ENCODE measurements at places on chromosomes 13 and 19.

GRCh38 chr13:51955281-51955771, 55.9 kb downstream of the ATP7B start:
- peak; percentile 79 for DNase-seq

DNA sequence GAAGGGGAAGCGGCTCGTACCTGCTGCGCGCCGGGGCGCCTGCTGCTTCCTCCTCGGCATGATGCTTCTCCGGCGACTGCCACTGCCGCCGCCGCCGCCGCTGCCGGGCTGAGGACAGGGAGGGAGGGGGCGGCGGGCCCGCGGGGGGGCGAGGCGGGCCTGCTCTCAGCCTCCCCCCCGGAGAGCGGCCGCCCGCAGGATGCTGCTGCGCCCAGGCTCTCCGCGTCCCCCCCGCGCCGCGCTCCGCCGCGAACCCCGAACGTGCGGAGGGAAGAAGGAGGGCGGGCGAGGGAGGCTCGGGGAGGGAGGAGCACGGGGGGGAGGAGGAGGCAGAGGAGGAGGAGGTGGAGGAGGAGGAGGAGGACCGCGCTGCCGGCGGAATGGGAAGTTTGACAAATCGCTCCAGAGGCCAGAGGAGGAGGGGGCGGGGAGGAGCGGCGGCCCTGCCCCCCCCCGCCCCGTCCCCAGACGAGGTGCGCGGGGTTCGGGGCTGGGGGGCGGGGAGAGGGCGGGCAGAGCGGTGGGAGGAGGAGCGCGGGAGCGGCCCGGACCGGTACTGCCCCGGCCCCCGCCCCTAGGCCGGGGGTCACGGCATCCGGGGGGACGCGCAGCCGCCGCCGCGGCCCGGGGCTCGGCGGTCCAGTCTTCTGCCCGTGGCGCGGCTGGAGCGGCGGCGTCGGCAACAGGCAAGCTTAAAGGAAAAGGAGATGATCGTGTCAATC, at the start of gene TSHZ3:
TSS of gene TSHZ3 (minus strand) at position 277 of the 722 bp plus-strand sequence. CDS start at position 60, 217 bp downstream.
- no peak for DNase-seq

DNA sequence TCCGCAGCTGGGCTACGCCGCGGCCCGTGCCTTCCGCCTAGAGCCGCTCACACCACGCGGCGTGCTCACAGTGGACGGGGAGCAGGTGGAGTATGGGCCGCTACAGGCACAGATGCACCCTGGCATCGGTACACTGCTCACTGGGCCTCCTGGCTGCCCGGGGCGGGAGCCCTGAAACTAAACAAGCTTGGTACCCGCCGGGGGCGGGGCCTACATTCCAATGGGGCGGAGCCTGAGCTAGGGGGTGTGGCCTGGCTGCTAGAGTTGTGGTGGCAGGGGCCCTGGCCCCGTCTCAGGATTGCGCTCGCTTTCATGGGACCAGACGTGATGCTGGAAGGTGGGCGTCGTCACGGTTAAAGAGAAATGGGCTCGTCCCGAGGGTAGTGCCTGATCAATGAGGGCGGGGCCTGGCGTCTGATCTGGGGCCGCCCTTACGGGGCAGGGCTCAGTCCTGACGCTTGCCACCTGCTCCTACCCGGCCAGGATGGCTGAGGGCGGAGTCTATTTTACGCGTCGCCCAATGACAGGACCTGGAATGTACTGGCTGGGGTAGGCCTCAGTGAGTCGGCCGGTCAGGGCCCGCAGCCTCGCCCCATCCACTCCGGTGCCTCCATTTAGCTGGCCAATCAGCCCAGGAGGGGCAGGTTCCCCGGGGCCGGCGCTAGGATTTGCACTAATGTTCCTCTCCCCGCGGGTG, 7.4 kb downstream of the DBP start:
- DNase-seq, result peak; percentile 54

DNA sequence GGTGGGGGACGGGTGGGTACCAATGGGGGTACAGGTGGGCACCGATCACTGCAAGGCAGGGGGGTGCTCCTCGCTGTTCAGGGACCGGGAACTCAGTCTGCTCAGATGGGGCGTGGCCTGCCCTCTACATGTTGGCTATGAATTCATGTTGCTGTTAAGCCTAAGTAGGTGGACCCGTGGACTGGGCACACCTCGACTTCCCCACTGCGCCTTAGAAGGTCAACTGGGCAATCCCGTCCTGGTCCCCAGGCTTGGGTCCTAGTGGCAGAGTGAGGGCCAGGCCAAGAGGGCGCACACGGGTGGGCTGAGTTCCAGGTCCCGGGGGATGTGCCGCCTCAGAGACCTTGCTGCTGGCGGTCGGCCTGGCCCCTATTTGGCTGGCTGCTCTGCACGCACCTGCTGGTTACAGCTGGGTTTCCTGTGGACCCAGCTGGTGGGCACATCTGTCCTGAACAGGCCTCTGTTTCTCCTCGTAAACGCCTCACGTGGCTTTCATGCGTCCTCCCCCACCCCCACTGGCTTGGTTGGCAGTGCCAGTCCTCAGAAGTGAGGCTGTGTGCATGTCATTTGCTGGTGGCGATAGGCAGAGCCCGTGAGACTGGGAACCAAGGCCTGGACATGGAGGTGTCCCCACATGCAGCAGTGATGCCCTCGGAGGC, 13.5 kb upstream of the ZNF554 start:
- no peak for DNase-seq

- peak; percentile 91 for DNase-seq
These were observed 10.2 kb upstream of the JSRP1 start for GRCh38 chr19:2266183-2266993.

GRCh38 chr13:48909056-48909389, 66.7 kb upstream of the FNDC3A start:
- DNase-seq, result no peak

GRCh38 chr13:21020581-21020980, 40.8 kb downstream of the LATS2 start:
- DNase-seq, result no peak

GRCh38 chr13:32894589-32895001, 121.6 kb upstream of the KL start:
- DNase-seq, result peak; percentile 25

- DNase-seq, result peak; percentile 99
These were observed 12.8 kb downstream of the IER2 start for GRCh38 chr19:13162724-13163608.

GRCh38 chr13:71149498-71150363, 717.3 kb downstream of the DACH1 start:
- no peak for DNase-seq

GRCh38 chr19:42577016-42577415, 17.7 kb downstream of the CEACAM8 start:
- DNase-seq, result no peak

DNA sequence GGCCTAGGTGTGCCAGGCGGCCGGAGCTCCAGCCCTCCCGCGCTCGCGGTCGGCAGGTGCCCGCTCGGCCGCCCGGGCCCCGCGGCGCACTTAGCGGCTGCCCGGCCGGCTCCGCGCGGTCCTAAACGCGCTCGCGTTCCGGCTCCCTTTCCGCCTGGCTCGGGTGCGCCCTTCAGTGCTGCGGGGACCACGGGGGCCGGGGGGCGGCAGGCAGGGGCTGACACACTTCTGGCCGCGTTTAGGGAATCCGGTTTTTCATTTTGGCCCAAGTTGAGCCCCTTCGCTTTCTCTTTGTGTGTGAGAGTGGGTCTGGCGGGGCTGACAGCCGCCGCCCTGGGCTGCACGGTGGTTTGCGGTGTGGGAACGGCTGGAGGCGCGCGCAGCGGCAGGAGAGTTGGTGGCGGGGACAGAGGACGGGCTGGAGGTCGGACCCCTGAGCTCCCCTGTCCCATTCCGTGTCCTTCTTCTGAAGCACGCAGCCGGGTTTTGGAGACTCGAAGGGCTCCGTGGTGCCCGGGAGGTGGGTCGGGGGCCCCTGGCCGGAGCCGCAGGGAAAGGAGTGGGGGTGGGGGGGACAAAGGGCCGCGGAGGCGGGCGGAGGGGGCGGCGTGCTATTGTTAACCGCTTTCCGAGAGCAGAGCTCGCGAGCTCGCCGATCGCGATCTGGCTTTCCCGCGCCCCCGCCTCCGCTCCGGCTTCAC, 3.1 kb downstream of the FGF9 start:
- DNase-seq, result no peak

GRCh38 chr19:46737298-46737654, 8.6 kb upstream of the FKRP start:
- DNase-seq, result no peak

- no peak for DNase-seq
These were observed 280.6 kb downstream of the DCLK1 start for GRCh38 chr13:35850569-35850968.

DNA sequence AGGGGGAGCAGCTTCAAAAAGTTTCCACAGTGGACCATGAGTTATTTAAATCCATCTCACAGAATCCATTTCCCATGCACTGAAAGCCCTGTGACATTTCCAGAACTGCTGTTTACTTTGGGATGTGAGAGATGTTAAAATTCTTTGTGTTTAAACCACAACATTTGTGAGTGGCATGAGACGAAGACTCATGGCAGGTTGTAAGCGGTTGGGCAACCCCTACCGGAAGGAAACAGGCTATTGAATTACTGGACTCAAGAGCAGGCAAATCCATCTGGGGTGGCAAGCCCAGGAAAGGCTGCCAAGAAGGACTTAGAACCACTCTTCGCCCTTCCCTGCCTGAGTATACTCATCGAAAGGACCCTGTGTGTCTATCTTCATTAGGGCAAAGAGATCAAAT, 22.3 kb upstream of the CLDN10 start:
- no peak for DNase-seq

GRCh38 chr19:17695198-17695597, 7.0 kb upstream of the UNC13A start:
- DNase-seq, result no peak

DNA sequence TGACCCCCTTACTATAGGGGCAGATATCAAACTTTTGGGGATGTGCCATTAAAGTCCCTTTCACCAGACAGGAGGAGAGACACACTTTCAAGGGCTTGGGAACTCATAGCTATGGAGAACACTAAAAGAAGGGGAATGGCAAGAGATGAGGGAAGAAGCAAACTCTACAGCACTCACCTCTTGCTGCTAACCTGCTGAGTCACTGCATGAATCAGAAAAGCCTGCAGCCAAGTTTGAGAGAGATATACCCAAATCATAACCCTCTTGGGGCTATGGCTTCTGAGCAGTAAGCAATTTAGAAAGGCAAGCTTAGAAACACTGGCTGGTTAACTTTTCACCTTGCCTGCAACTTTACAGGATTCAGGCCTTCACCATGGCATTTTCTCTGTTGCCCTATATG, 1028.0 kb downstream of the UQCRFS1 start:
- DNase-seq, result no peak

DNA sequence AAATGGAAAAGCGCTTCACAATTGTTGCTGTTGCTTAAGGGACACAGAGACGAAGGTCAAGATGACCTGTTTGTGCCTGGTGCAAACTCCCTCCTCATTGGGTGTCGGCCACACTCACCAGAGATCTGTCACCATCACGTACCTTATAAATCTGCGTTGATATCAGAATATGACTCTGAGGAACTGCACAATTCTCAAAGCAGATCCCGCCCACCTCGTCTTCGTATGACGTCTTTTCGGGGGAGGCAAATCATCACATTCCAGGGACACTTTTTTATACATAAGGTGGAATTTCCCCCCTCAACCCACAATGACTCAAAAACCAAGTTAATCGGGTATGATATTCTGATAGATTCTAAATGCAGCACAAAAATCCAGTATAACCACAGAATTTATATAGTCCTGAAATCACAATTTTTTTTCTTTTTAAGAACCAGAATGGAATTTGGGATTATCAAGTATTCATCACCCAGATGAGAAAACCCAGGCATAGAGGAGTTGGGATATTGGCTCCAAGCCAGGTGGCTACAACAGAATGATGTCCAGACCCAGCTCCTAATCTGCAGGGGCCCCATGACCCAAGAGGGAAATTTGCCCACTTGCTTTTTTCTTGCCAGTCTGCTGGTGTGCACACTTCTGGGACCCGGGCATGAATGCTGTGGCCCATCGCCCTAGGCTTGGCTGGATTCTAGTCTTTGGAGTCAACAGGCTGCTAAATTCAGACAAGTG, 50.6 kb upstream of the MTIF3 start:
- no peak for DNase-seq

- no peak for DNase-seq
These were observed 135.7 kb downstream of the DIAPH3 start for GRCh38 chr13:60028021-60028420.

- DNase-seq, result peak; percentile 70
These were observed 1.4 kb downstream of the PEG3 start for GRCh38 chr19:56838909-56839651.

DNA sequence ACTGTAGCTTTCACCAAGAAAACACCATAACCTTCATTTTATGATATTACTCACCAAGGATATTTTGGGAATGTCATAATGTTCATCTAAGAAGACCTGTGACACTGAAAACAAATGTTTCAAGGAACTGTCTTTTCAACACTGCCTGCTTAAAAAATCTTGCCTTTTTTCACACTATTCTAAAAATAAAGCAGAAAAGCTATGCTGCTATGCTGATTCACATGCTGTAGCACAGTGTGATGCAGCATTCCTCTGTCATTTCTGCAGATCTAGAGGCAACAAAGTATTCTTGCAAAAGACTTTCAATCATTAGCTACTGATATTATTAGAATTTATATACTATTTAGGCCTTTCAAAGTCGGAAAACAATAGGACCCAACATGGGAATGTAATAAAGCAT, 525.7 kb downstream of the UQCRFS1 start:
- DNase-seq, result no peak

DNA sequence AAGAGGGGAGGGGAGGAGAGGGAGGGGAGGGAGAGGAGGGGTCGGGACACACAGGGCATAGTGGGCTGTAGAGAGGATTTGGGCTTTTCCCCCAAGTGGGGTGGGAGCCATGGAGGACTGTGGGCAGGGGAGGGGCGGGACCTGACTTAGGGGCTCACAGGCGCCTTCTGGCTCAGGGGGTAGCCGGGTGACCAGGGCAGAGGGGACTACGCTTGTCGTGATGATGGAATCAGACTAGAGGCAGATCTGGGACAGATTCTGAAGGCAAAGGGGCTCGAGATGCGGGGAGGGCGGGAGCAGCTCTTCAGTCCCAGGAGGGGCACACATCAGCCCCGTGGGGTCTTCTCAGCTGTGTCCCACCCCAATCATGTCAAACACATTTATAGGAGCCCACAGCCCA, 13.5 kb downstream of the NDUFA11 start:
- DNase-seq, result no peak

DNA sequence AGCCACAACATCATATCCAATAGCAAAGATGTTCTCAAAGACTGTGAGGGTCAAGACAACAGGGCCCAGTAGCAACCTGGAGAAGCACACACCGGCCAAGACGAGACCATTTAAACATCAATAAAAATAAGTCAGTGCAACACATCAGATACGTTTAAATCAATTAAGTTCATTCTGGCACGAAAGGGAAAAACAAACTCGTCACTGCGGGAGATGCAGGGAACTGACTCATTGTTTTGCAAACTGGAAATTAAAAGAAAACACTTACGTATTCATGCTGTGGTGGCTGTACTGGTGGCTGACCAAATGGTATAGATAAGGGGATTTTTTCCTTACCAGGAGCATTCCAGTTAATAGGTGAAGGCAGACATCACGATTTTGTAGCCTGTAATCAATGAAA, 26.3 kb upstream of the SLC15A1 start:
- no peak for DNase-seq

DNA sequence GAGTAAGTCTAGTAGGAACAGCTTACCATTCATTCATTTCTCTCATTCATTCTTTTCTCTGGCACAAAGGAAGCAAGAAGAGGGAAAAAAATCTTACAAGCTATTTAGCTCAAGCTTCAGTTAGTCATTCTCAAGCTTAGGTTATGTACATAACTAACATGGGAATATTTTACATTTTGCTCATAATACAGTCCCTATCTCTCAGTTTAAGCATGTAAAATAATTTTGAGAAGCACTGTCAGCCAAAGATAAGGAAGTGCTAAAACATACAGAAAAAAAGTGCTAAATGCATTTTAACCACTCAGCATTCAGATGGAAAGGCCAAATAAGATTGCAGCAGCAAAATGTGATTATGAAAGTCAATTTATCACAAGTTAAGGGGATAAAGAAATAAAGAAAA, 7.9 kb downstream of the RBM26 start:
- DNase-seq, result peak; percentile 70

GRCh38 chr19:7772752-7773291, 9.8 kb downstream of the CLEC4M start:
- peak; percentile 9 for DNase-seq
